ENCODE measurements at places on chromosomes 2 and 18. TPM values are rescaled to one million over a fixed set of nuclear protein-coding genes. Genes with fewer than 3 reads are reported as not detected.

The GAREM1 gene
- 11.1 TPM for total RNA-seq

DNA sequence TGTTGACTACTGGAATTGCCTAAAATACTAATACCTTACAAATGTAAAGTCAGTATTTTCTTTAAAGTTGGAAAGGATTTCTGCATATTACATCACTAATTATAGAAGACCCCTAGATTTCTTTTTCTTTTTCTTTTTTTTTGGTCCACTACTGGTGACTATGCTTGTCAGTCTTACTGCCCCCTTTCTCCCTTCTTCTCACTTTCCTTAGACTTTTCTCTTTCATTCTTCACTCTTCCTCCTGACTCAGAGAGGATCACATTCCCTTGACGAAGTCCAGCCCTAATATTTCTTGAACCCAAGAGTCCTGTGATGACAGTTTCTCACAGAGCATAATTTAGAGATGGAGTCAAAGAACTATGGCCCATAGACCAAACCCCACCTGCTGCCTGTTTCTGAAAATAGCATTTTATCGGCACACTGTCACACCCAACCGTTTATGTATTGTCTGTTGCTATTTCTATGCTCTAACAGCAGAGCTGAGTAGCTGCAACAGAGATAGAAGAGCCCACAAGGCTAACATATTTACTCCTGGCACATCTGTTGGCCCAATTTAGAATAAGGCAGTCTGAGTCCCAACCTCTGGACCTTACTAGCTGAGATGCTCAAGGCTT is 40.6 kb upstream of the RIOK3 start:
- H3K4me3 ChIP-seq, result no peak overlapping the region
- no peaks in the 10 kb centered on the region for H3K4me1 ChIP-seq
- no peak for DNase-seq
- H3K36me3 ChIP-seq, result no peaks in the 10 kb centered on the region

- no peaks in the 10 kb centered on the region for H3K36me3 ChIP-seq
- no peaks in the 10 kb centered on the region for H3K27me3 ChIP-seq
- no peak for DNase-seq
- H3K4me1 ChIP-seq, result peaks cover 7% of the 10 kb centered on the region
- no peak overlapping the region for H3K27ac ChIP-seq
Observed at GRCh38 chr18:48656582-48656981, 117.8 kb downstream of the CTIF start.

DNA sequence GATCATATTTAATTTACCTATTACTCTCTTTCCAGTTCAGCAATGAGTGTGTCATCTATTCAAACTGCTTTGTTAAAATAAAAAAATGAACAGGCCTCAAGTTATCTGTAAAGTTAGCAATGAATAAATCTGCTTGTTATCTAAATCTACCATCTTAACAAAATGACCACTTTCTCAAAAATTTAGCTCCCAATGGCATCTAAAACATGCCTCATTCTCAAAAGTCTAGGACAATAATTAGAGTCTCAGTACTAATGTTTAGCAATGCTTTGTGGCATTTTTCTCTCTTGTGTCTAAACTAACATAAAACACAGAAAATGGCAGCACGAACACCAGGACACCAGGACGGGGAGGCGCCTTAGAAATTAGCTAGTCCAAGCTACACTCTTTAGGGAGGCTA is 3.6 kb upstream of the ASAP2 start:
- no peaks in the 10 kb centered on the region for H3K27me3 ChIP-seq
- H3K4me1 ChIP-seq, result peaks cover 12% of the 10 kb centered on the region
- no peak for DNase-seq
- no peaks in the 10 kb centered on the region for H3K36me3 ChIP-seq

The COLEC11 gene
- total RNA-seq, result 0.15 TPM

Data from HCT116 (cell line).